B cell (primary cell): ENCODE measurements at places on chromosomes 11 and 22. TPM values are rescaled to one million over a fixed set of nuclear protein-coding genes. Genes with fewer than 3 reads are reported as not detected.

DNA sequence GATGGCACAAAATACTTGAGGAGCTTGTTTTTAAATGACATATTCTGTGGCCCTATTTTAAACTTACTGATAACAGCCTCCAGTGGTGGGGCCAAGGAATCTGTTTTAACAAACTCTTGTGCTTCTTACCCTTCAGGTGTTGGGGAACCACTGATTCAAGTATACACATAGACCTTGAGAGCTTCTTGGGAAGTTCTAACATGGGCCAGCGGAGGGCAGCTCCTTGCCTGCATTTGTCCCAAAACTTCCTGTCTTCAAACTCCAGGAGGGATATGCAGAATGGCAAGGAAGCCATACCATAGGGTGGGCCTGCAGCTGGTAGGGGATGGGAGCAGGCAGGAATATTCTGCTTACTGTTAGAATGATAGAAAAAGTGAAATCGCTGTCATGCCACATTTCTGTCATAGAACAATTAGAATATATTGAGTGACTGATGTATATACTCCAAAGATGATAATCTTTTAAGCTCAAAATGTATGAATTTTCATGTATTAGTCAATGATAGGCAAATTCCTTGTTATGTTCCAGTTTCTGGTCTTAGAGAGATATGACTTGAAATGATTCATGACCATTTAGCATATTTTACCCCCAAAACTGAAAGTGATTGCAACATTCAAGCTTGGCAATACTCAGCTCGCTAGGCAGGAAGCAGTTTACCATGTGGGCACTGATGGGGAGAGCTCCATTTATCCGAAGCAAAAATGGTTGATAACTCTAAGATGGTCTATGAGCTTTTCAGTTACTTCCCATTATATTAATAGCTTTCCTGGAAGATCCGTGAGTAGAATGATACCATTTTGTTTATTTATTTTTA is 9.2 kb downstream of the EXT2 start:
- H3K36me3 ChIP-seq: peaks cover 3% of the 10 kb centered on the region
- H3K27me3 ChIP-seq: no peaks in the 10 kb centered on the region
- no peak for DNase-seq
- no peaks in the 10 kb centered on the region for H3K4me1 ChIP-seq
- H3K4me3 ChIP-seq: no peak overlapping the region

DNA sequence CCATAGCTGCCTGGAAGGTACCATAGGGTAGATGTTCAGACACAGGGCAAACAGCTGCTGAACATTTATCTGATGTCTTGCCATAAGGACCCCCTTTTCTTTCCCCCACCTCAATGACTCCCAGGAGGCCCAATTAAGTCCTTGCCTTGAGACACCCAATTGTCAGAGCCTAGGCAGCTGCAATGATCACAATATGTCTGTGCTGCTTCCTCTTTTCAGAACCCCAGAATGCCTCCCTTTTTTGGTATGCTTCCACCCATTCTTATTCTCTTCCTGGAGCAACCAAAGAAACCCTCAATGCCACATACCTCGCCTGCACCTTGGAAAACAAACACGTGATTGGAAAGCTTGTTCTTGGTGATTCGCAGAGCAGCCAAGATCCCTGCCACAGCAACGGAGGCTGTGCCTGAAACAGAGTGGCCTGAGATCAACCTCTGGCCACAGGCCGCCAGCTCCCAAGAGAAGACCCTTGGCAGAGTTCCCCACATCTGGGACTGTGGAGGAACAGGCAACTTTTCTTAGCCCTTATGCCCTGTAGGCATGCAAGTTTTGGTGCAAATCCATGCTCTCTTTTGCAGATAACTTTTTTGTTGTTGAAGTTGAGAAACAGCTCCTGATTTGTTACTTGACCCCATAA is 75.4 kb downstream of the CCDC81 start:
- H3K4me3 ChIP-seq: no peak overlapping the region
- DNase-seq: no peak
- no peaks in the 10 kb centered on the region for H3K4me1 ChIP-seq

GRCh38 chr11:129828301-129828836 is 12.7 kb downstream of the TMEM45B start:
- H3K4me1 ChIP-seq: no peaks in the 10 kb centered on the region
- no peaks in the 10 kb centered on the region for H3K27me3 ChIP-seq
- no peaks in the 10 kb centered on the region for H3K36me3 ChIP-seq
- no peak overlapping the region for H3K27ac ChIP-seq

DNA sequence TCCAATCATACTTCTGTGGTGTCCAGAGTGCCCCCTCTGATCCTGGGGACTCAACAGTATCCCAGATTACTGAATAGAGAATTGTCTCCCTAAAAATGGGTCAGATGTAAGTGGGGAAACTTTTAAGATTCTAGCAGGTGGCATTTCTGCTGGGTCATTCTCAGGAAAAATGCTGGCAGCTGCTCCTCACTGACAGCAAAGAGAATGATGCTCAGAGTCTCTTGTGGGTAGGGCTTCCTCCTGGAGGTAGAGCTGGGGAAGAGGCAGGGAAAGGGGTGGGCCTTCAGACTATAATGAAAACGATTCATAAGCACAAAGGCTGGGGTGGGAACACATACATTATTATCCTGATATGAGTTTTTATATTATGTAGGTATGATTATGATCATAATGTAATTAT is 647.2 kb downstream of the NELL1 start:
- no peak overlapping the region for H3K4me3 ChIP-seq
- H3K4me1 ChIP-seq: no peaks in the 10 kb centered on the region
- H3K27ac ChIP-seq: no peak overlapping the region
- no peaks in the 10 kb centered on the region for H3K27me3 ChIP-seq

GRCh38 chr11:8059030-8059429 is 22.0 kb upstream of the TUB start:
- no peak overlapping the region for H3K4me3 ChIP-seq
- no peaks in the 10 kb centered on the region for H3K36me3 ChIP-seq
- no peak for DNase-seq
- H3K27ac ChIP-seq: no peak overlapping the region
- no peaks in the 10 kb centered on the region for H3K27me3 ChIP-seq

- H3K4me3 ChIP-seq: no peak overlapping the region
- no peaks in the 10 kb centered on the region for H3K27me3 ChIP-seq
- DNase-seq: peak; percentile 29
- no peaks in the 10 kb centered on the region for H3K4me1 ChIP-seq
- no peaks in the 10 kb centered on the region for H3K36me3 ChIP-seq
- no peak overlapping the region for H3K27ac ChIP-seq
Observed at GRCh38 chr11:79100093-79100910, 340.5 kb downstream of the TENM4 start.

DNA sequence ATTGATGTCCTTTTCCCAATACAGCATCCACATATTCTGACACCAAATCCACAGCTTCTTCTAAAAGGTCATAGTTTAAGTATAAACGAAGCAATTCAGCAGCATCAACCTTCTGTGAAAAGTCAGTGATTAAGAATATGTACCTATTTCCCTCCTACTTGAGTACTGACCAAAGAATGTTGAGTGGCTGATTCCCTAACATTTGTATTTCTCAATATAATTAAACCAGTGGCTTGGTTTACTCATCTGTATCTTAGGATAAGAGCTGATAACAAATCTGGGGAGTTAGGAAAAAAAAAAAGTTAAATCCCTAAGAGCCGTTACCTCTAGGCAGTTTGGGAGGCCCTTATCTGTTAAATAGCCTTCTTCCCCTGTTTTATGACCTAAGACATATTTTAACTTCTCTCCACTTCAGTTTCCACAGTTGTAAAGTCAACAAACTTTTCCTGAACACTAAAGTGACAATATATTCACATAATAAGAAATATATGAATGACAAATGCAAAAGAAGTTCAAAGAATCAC is 16.0 kb upstream of the FNBP4 start:
- H3K4me1 ChIP-seq: no peaks in the 10 kb centered on the region
- H3K36me3 ChIP-seq: peaks cover 21% of the 10 kb centered on the region
- DNase-seq: no peak
- no peaks in the 10 kb centered on the region for H3K27me3 ChIP-seq
- no peak overlapping the region for H3K4me3 ChIP-seq
- H3K27ac ChIP-seq: no peak overlapping the region

DNA sequence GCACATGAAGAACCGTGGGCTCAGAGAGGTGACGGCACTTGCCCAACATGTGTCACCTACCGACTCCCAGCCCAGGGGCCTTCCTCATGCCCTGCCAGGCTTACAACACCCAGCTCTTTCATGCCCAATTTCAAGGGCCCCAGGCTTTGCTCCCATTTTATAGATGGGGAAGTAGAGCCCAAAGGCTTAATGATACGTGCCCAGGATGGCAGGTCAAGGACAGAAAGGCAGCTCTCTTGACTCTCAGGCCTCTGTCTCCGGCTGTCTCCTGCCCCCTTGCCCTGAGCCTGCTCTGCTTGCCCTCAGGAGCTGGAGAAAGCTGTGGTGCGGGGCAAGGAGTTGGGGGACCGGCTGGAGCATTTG is 9.0 kb downstream of the CCDC88B start:
- peaks cover under 1% of the 10 kb centered on the region for H3K4me1 ChIP-seq
- no peak for DNase-seq
- H3K27ac ChIP-seq: no peak overlapping the region
- no peaks in the 10 kb centered on the region for H3K27me3 ChIP-seq
- H3K36me3 ChIP-seq: peaks cover 4% of the 10 kb centered on the region
- H3K4me3 ChIP-seq: no peak overlapping the region

DNA sequence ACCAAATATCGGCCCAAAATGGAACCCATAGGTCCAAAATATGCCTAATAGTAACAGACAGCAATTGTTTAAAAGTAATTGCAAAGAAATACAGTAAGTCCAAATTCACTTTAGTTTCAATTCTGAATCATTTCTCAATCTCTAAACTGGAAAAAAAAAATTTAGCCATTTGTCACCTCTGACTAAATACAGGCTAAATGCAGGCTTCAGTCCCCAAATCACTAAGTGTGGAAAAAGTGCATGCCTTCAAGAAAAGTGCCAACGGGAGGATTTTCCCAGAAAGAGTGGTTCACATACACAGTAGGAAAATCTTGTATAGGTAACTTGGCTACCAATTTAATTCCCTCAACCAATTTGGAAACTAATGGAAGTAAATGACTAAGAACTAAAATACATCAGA is 35.7 kb downstream of the SIK3 start:
- peaks cover 56% of the 10 kb centered on the region for H3K4me1 ChIP-seq
- DNase-seq: no peak
- H3K27me3 ChIP-seq: no peaks in the 10 kb centered on the region
- peak overlapping the region; percentile 42 for H3K4me3 ChIP-seq
- H3K36me3 ChIP-seq: no peaks in the 10 kb centered on the region

- no peaks in the 10 kb centered on the region for H3K36me3 ChIP-seq
- no peaks in the 10 kb centered on the region for H3K27me3 ChIP-seq
- DNase-seq: no peak
- H3K4me1 ChIP-seq: no peaks in the 10 kb centered on the region
Observed at GRCh38 chr11:19868281-19868821, 155.7 kb downstream of the NAV2 start.

- H3K4me3 ChIP-seq: peak overlapping the region; percentile 48
- H3K4me1 ChIP-seq: peaks cover 26% of the 10 kb centered on the region
- peak; percentile 84 for DNase-seq
Observed at GRCh38 chr11:102287964-102288724, 29.1 kb upstream of the BIRC3 start.

- no peak overlapping the region for H3K4me3 ChIP-seq
- H3K27me3 ChIP-seq: no peaks in the 10 kb centered on the region
- peak; percentile 92 for DNase-seq
- H3K27ac ChIP-seq: peak overlapping the region; percentile 90
- H3K4me1 ChIP-seq: peaks cover 98% of the 10 kb centered on the region
Observed at GRCh38 chr11:128624269-128625175, 37.2 kb upstream of the ETS1 start.

GRCh38 chr11:32852207-32852606 is 22.5 kb downstream of the PRRG4 start:
- no peaks in the 10 kb centered on the region for H3K4me1 ChIP-seq
- H3K4me3 ChIP-seq: no peak overlapping the region
- no peaks in the 10 kb centered on the region for H3K36me3 ChIP-seq
- no peak overlapping the region for H3K27ac ChIP-seq

Gene GAL
- total RNA-seq: not detected in 2 replicates

Gene RIMBP3B
- 0.49 and 1.6 TPM in 2 replicates for total RNA-seq

Gene CARD16
- total RNA-seq: 25.0 and 33.6 TPM in 2 replicates

Gene RAB36
- total RNA-seq: 1.9 and 3.3 TPM in 2 replicates

Gene SLC15A3
- total RNA-seq: 91.4 and 93.0 TPM in 2 replicates

Gene CHADL
- 0.34 and 0.59 TPM in 2 replicates for total RNA-seq

Gene GRAP2
- total RNA-seq: 13.5 and 14.4 TPM in 2 replicates

Gene MFNG
- total RNA-seq: 95.9 and 109 TPM in 2 replicates

Gene ZC3H12C
- 0.10 and 0.15 TPM in 2 replicates for total RNA-seq
